ENCODE measurements at places on chromosomes 11 and 22. TPM values are rescaled to one million over a fixed set of nuclear protein-coding genes. Genes with fewer than 3 reads are reported as not detected.

BDNF gene
- 48.4 TPM for total RNA-seq

PATE4 gene
- not detected for total RNA-seq

SEC14L2 gene
- total RNA-seq = 9.3 TPM

CCDC116 gene
- 0.18 TPM for total RNA-seq

ART1 gene
- total RNA-seq = not detected

MYBPC3 gene
- not detected for total RNA-seq

PAX6 gene
- total RNA-seq = not detected

GLB1L2 gene
- total RNA-seq = 0.18 TPM

TMEM191B gene
- 0.65 TPM for total RNA-seq

CHADL gene
- total RNA-seq = 1.8 TPM

RAB3IL1 gene
- total RNA-seq = 4.3 TPM

OR4C5 gene
- total RNA-seq = not detected

VSIG2 gene
- 0.18 TPM for total RNA-seq

All from smooth muscle cell of bladder (primary cell).